NCI-H446 (cell line): ENCODE measurements at places on chromosomes 16 and 17.

GRCh38 chr16:46853713-46854443 lies 22.9 kb upstream of the C16orf87 start:
- DNase-seq = peak; percentile 57

DNA sequence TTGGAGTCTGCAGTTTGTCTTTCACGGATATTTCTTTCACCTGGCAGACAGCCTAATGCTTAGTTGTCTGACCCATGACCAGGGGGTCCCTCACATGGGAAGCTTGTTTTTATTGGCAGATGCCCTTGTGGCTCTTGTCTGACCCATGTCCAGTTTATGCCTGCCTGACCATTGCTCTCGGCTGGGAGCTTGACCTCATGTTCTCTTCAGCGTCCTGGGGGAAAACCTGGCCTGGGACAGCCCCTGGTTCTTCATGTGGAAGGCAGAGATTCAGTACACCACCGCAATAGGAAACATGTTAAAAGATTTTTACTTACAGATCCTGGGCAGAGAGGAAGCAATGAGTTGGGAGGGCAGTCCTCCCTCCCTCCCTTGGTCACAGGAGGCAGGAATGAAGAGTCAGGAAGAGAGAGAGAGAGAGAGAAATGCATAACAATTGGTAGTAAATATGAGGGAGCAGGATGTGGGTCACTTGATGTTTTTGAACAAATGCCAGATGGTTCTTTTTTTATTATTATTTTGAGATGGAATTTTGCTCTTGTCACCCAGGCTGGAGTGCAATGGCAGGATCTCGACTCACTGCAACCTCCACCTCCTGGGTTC lies 302.7 kb upstream of the MYOCD start:
- DNase-seq = no peak

DNA sequence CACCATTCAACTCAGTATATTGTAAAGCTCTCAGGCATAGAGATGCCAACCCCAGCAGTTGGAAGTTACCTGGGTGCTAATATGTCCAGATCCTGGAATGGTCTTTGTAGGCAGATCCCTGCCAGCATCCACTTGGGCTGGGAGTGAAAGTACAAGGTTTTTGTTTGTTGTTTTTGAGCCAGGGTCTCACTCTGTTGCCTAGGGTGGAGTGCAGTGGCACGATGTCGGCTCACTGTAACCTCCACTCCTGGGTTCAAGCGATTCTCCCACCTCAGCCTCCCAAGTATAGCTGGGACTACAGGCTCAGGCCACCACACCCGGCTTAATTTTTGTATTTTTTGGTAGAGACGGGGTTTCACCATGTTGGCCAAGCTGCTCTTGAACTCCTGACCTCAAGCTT lies 177.6 kb downstream of the IRF8 start:
- DNase-seq = no peak

- DNase-seq = no peak
Observed at GRCh38 chr17:65362826-65363225, 198.6 kb downstream of the AXIN2 start.

DNA sequence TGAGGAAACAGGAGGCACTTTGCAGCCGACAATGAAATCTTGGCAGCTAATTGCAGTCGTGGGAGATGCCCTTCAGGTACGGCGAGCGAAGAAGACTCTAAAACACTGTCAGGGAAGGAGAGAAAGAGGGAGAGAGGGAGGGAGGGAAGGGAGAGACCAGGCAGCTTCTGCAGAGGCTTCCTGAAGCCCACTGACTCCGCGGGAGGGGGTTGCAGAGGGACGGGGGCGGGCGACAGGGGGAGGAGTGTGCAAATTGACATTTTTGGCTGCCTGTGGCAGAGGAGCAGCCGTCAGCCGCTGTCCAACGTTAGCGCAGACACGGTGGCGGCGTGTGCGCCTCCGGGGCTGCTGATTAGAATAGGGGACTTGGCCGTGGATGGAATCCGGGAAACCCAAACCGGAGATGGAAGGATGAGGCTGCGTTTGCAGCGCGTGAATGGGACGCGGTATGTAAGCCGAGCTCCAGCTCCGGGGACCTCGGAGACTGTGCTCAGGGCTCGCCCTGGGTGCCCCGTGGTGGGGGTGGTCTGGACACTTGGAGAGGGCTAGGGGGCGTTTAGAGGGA lies 849.1 kb upstream of the RBFOX1 start:
- DNase-seq = no peak

- DNase-seq = no peak
Observed at GRCh38 chr16:81817789-81818567, 38.9 kb downstream of the PLCG2 start.

DNA sequence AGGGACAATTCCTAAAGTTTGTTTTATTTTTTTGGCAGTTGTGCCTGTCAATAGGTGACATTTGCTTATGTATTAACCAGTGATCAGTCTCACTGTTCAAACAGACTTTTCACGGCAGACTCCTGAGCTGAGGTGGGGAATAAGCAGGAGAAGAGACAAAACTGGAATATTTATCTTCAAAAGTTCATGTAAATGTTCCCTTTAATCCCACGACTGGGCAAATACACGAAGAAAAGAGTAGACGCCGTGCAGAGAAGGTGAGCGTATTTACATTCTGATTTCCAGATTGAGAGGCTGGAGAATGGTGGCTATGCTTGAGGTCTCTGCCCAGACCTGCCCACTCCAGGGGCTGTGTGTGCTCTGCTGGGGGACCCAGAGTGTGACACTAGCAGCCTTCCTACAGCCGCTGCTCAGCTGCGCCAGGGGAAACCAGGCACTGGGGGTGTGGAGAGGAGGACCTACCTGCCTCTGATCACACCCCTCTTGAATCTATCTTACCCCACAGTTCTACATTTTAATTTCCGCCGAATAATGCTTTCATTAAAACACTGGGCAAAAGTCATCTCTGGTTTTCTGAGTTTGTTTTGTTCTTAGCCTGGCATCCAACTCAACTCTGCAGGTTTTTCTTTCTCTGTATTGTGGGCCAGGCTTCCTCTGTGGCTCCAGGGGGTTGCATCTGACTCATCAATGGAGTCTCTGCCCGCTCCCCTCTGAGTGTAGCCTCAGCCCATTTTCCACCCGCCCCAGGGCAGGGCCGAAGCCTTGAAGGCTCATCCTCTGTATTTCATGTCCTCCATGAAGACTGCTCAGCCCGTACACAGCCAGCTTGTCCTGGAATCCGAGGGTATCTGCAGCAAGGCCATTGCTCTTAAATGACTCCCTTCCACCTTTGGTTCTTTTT lies 237.1 kb downstream of the NTN1 start:
- no peak for DNase-seq

DNA sequence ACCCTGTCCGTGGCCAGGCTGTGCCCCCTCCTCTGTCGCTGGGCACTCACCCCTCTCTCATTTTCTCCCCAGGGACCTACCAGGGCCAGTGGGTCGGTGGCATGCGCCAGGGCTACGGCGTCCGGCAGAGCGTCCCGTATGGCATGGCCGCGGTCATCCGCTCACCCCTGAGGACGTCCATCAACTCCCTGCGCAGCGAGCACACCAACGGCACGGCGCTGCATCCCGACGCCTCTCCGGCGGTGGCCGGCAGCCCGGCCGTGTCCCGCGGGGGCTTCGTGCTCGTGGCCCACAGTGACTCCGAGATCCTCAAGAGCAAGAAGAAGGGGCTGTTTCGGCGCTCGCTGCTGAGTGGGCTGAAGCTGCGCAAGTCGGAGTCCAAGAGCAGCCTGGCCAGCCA lies 41.9 kb downstream of the JPH3 start:
- DNase-seq = no peak

DNA sequence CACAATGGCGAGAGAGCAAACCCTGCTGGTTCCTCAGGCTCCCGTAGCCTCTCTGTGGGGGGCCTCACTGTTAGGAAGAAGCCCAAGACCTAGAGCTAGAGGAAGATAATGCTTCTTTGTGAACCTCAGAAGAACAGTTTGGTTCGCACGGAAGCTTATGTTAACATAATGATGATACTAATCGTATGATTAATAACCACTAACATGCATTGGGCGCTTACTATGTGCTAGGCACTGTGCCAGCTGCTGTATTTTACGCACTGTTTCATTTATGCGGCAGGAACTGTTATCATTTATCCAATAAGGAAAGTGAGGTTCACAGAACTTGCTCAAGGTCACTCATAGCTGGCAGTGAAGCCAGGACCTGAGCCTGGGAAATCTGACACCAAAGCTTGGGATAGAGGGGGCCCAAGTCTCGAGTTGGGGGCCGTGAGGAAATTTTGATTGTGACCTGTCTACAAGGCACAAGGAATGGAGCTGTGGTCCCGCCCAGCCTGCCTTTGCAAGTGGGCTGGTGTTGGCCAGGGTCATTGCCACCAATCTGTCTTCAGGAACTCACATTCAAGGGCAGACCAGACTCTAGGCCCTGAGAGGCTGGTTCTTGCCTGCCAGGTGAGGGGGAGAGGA lies 6.8 kb downstream of the PRCD start:
- DNase-seq = peak; percentile 68

- no peak for DNase-seq
Observed at GRCh38 chr17:8632061-8632460, 1.5 kb upstream of the MYH10 start.

- no peak for DNase-seq
Observed at GRCh38 chr16:8928467-8928957, 35.2 kb downstream of the USP7 start.

GRCh38 chr16:73113336-73113735 lies 65.4 kb upstream of the ZFHX3 start:
- no peak for DNase-seq

DNA sequence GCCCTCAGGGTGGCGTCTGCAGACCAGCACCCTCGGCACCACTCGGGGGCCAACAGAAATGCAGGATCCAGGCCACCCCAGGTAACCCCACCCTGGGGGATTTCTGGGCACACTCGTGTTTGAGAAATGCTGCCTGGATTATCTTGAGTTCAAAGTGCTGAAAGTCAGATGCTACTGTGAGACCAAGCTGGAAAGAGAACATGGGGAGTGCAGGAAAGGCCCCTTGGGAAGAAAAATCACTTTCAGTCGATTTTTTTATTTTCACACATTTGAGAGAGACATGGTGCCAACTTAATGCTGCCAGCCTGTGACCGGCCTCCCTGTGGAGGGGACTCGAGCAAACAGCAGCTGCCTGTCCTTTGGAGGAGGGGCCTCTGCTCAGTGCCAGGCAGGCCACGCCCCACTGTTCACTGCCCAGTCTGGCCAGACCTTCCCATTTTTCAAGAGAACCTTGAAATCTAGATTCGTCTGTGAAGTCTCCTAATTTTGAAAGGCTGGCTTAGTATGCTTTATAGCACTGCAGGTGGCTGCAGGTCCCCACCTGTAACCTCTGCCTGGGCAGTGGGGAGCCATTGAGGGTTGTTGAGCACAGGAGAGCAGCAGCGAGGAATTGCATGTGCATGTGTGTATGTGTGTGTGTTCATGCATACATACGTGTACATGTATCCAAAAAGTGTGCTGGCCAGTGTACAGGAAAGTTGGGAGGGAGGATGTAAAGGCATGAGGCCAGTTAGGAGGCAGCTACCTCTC lies 70.7 kb upstream of the PLCG2 start:
- DNase-seq = peak; percentile 40

DNA sequence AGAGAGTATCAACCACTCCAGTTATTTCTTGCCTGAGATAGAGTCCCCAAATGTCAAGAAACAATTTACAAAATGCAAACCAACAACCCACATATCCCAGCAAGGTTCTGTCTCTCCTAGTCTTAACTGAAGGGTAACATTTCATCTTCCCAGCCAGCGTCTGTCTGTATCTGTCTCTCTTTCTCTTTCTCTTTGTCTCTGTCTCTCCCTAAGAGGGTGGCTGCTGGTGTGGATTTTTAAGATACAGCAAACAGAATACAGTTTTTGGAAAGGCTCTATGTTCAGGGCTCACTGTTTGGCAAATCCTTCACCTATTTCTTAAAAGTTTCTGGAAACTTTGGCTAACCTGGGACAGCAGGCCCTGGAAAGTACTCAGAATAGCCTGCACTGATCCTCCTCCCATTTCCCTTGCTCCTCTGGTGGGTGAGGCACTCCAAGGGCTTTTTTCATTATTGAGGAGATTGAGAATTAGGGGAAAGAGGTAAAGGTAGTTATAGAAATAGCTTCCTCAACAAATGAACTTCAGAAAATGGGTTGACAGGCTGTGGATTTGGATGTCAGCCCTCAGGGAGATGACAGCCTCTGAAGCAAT lies 6.2 kb downstream of the HOXB4 start:
- no peak for DNase-seq

DNA sequence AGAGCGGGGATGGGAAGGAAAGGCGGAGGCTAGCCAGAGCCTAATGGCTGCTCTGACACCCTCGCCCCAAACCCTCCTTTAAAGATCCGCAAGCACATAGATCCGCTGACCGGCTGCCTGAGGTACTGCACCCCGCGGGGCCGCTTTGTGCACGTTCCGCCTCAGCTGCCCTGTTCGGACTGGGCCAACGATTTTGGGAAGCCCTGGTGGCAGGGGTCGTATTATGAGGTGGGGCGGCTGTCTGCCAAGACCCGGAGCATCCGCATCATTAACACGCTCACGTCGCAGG lies 663 bp downstream of the CYB5D1 start:
- DNase-seq = peak; percentile 19

- no peak for DNase-seq
Observed at GRCh38 chr17:48500435-48501426, 30.1 kb downstream of the HOXB1 start.

DNA sequence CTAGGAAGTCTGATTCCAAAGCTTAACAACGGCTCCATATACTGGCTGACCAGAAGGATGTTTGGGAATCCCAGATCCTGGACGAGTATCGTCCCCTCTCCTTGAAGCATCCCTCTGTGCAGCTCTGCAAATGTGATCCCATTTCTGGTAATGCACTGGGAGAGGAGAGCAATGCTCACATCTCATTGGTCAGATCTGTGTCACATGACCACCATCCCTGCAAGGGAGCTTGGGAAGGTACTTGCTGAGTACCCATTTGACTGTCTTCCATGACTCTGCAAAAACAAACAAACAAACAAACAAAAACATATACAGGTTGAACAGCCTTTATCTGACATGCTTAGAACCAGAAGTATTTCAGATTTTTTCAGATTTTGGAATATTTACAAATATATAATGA lies 41.9 kb upstream of the KDM8 start:
- no peak for DNase-seq

DNA sequence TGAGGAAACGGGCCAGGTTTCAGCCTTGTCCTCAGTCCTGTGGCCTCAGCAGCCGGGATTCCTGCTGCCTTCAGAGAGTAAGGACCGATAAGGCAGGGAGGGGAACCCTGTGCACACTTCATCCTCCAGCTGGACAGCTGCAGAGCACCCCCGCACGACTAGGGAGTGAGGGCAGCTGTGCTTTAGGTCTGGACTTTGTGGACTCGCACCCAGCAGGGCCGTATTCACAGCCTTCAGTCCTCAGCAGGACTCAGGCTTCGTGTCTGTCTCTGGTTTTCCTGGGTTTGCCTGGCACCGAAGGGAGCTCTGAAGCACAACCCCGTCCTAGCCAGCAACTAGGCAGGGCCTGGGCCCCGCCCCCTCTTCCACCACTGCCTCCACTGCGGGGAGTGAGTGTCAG lies 45.8 kb upstream of the CACNG5 start:
- DNase-seq = no peak

- no peak for DNase-seq
Observed at GRCh38 chr16:12093902-12094301, 117.4 kb downstream of the SNX29 start.

GRCh38 chr16:27083861-27084261 lies 17.1 kb downstream of the C16orf82 start:
- no peak for DNase-seq
